Large intestine (tissue), 12 donors: ENCODE measurements at places on chromosomes 7 and 10.
A peak's percentile ranks its signal among the peaks of the same experiment; 100 is the strongest.

GRCh38 chr10:73768881-73769280 lies 13.0 kb upstream of the CHCHD1 start:
- no peaks in the 10 kb centered on the region for H3K27me3 ChIP-seq
- no peak overlapping the region for H3K4me3 ChIP-seq
- H3K36me3 ChIP-seq, result peaks cover 74% of the 10 kb centered on the region
- no peak for DNase-seq
- H3K27ac ChIP-seq, result no peak overlapping the region

DNA sequence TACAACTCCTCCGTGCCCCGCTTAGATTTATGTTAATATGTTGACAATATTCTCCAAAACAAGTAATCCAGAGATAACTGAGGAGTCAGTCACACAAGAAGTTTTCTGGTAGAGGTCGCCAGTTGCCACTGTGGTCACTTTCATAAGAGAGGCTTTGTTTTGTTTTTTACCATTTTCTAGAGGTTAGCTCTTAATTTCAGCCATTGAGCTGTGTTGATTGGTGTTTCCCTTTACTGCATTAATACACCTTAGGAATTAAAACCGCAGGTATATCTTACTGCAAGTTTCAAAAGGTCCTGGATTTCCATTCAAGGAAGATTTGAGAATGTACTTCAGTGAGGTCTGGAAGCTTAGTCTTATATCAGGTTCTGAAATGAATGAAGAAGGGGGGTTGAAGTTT lies 3.5 kb downstream of the BMI1 start:
- H3K4me1 ChIP-seq, result peaks cover 14% of the 10 kb centered on the region
- peaks cover 10% of the 10 kb centered on the region for H3K36me3 ChIP-seq
- H3K27ac ChIP-seq, result no peak overlapping the region
- H3K4me3 ChIP-seq, result no peak overlapping the region

GRCh38 chr10:3433988-3434387 lies 261.4 kb upstream of the PITRM1 start:
- H3K27me3 ChIP-seq, result no peaks in the 10 kb centered on the region
- DNase-seq, result no peak
- H3K4me1 ChIP-seq, result no peaks in the 10 kb centered on the region
- no peak overlapping the region for H3K4me3 ChIP-seq
- H3K27ac ChIP-seq, result no peak overlapping the region
- H3K36me3 ChIP-seq, result no peaks in the 10 kb centered on the region

DNA sequence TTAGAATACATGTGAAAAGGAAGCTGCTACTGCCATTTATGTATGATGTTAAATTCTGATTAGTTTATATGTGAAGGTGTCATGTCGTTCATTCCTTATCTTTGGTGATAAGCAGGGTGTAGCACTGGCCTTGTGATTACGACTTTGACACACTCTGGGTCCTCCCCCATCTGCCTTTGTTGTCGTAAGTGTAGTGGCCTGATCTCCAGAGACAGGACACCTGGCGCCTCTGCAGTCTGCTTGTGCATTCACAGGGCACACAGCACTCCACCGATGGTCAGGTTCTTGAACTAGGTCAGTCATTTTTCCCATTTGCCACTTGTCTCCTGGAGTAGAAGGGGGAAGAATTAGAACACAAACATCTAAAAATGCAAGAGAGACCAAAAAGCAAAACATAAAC lies 186.0 kb downstream of the PRKCQ start:
- no peaks in the 10 kb centered on the region for H3K36me3 ChIP-seq
- H3K27me3 ChIP-seq, result no peaks in the 10 kb centered on the region
- peak; percentile 66 for DNase-seq
- no peak overlapping the region for H3K27ac ChIP-seq
- no peaks in the 10 kb centered on the region for H3K4me1 ChIP-seq

- no peaks in the 10 kb centered on the region for H3K27me3 ChIP-seq
- H3K36me3 ChIP-seq, result no peaks in the 10 kb centered on the region
- no peak overlapping the region for H3K4me3 ChIP-seq
Measured at GRCh38 chr10:130218181-130218641, 82.0 kb downstream of the GLRX3 start.
